A549 treated with Hydrocortisone at 1 μM for 4 hours (cell line): ENCODE measurements at places on chromosomes 16 and 17. TPM values are rescaled to one million over a fixed set of nuclear protein-coding genes. Genes with fewer than 3 reads are reported as not detected.

GLP2R gene
- total RNA-seq: 5.7 to 16.7 TPM (median 7.8 TPM) in 5 replicates

ABCA10 gene
- total RNA-seq: 0.03 to 0.16 TPM (median 0.07 TPM) in 5 replicates

PRSS33 gene
- total RNA-seq: not detected in 5 replicates

MPO gene
- total RNA-seq: not detected in 5 replicates

ABCA9 gene
- total RNA-seq: not detected in 5 replicates

DNASE1L2 gene
- 0.48 to 1.4 TPM (median 1.2 TPM) in 5 replicates for total RNA-seq

PTX4 gene
- total RNA-seq: not detected in 5 replicates

NIP7 gene
- total RNA-seq: 49.8 to 69.1 TPM (median 53.1 TPM) in 5 replicates

KRT36 gene
- total RNA-seq: not detected in 5 replicates

DLX4 gene
- total RNA-seq: 1.8 to 2.9 TPM (median 2.7 TPM) in 5 replicates

RAB26 gene
- total RNA-seq: 2.5 to 4.5 TPM (median 3.5 TPM) in 5 replicates

KRT33B gene
- total RNA-seq: not detected in 5 replicates

AOC3 gene
- 1.1 to 2.1 TPM (median 1.4 TPM) in 5 replicates for total RNA-seq

TP53TG3F gene
- total RNA-seq: 0.08 to 0.25 TPM (median 0.17 TPM) in 5 replicates

ABCC11 gene
- total RNA-seq: 0.06 to 0.17 TPM (median 0.10 TPM) in 5 replicates

ABCC6 gene
- total RNA-seq: 0.92 to 1.4 TPM (median 1.2 TPM) in 5 replicates

TEX14 gene
- total RNA-seq: 0.16 to 0.50 TPM (median 0.16 TPM) in 5 replicates

MPV17L gene
- 4.7 to 6.2 TPM (median 4.7 TPM) in 5 replicates for total RNA-seq

SLC25A10 gene
- total RNA-seq: 31.5 to 44.9 TPM (median 40.7 TPM) in 5 replicates

C16orf86 gene
- total RNA-seq: 0.05 to 0.13 TPM in 2 of 5 replicates, not detected in the others

MAPK8IP3 gene
- 49.3 to 62.0 TPM (median 54.2 TPM) in 5 replicates for total RNA-seq

IRX3 gene
- total RNA-seq: 4.5 to 6.9 TPM (median 5.4 TPM) in 5 replicates

HLF gene
- total RNA-seq: 0.09 to 0.14 TPM (median 0.10 TPM) in 5 replicates

TMEM88 gene
- 0.51 to 1.5 TPM (median 0.66 TPM) in 5 replicates for total RNA-seq
